Stimulated activated CD8-positive, alpha-beta memory T cell treated with anti-CD3 and anti-CD28 coated beads, Interleukin-7, amount 100 ng/mL, for 24 hours (primary cell): ENCODE measurements at places on chromosomes 7 and 10.

- no peak for DNase-seq
Observed at GRCh38 chr10:86360657-86361056, 5.9 kb downstream of the GRID1 start.

DNA sequence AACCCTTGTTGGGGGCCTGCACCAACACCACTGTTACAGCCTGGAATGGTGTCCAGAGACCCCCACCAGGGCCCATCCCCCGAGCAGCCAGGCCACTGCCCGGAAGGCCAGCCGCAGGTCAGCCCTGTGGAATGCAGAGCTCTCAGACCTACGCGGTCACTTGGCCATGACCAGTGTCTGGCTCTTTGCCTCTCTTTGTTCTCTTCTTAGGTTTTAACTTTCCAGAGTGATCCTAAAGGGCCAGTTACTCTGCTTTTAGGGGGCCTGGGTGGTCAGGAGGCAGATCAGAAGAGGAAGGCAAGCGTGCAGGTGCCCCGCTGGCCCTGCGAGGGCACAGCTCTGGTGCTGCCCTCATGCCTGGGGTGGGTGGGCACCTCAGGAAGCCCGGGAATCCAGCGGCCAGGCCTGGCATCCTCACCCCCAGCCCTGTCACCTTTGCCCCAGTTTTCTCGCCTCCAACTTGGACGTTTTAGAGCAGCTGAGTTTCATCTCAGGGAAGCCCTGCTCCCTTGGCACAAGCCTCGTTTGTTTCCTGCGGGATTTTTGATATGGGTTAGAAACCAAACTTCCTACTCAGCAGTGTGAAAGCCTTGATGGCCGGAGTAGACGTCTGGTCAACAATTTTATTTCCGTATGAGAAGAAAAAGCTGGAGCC, 62.5 kb upstream of the CHST15 start:
- no peak for DNase-seq

GRCh38 chr10:48459270-48460150, 145.4 kb downstream of the ARHGAP22 start:
- DNase-seq, result no peak

- no peak for DNase-seq
Observed at GRCh38 chr10:65501259-65501658, 1424.6 kb upstream of the LRRTM3 start.

GRCh38 chr7:55526770-55527169, 45.5 kb downstream of the VOPP1 start:
- no peak for DNase-seq

DNA sequence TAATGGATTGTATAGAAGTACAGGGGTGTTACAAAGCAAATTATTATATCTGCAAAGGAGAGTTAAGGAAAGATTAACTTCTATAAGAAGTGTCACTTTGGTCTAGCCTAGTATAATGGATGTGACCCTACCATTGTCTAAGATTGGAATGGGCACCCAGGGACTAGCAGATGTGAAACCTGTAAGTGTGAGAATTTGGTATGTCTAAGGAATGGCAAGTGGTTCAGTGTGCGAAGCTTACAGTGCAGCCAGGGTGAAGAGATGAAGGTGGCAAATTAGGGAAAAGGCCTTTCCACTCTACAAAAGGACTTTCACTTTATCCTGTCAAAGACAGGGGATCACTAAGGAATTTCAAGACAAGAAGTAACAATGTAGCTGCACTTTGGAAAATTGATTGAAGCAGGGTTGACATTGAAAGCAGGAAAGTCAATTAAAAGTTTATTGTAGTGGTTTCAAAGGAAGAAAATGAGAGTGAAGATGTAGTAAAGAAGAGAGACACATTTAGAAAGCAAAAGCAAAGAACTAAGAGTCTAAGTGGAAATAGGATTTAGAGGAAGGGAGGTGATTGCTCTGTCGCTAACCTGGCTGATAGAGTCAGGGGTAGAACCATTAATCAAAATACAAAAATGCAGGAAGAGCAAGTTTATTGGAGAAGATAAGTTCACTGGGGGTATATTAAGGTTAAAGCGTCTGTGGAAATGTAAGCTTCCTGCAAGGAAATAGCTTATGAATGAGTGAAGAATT, 47.4 kb downstream of the KCND2 start:
- DNase-seq, result no peak

GRCh38 chr7:128681794-128682537, 9.9 kb downstream of the GARIN1A start:
- no peak for DNase-seq

DNA sequence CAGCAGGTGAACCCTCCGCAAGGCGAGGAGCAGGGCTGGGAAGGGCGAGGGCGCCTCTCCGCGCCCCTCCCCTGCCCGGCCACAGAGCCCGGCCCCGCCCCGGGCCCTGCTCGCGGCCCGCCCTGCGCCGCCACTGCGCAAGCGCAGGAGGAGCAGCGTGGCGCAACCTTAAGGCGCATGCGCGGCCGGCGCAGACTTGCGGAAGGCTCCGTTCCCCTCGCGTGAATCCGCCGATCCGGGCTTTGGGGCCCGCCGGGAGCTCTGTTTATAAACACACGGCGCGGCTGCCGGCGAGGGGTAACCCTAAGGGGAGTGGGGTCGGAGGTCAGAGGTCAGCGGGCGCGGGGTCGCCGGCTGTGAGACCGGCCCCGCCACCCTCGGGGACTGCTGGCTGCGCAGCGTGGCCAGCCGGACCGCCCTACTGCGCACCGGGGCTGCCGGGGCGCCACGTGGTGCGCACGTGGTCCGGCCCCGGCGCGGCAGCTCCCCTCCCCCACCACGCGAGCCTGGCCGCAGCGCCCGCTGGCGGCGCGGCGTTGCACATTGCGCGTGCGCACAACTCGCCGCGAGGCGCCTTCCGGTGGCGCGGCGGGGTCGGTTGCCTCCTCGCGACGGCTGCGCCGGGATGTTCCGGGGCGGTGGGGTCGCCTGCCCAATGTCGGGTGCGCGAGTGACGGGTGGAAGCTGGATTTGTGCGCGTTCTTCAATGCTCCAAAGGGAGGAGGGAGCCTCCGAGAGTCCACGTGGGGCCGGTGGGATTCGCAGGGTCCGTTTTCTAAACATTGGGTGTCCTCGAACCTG, 40.2 kb upstream of the FOXK1 start:
- peak; percentile 88 for DNase-seq
